Pulmonary artery endothelial cell (primary cell): ENCODE measurements at places on chromosomes 2 and 18. TPM values are rescaled to one million over a fixed set of nuclear protein-coding genes. Genes with fewer than 3 reads are reported as not detected.

Gene SERPINB2
- total RNA-seq = 0.71 and 1.1 TPM in 2 replicates

Gene FAM237A
- not detected in 2 replicates for total RNA-seq

DNA sequence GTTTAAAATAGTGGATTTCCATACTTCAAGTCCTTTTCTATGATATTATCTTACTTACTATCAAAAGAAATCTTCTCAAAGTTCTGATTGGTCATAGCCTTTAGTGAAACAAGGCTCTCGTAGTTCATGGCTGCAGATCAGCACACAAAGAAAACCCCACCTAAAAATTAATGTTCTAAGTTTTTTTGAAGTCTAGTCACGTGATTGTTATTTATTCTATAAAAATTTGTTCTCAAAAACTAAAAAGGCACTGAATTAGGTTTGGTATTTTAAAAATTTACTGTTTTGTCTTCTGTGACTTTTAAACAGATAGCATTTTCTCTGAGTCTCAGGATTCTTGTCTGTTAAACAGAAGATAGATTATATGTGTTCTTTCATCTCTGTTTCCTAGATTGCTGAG, 122.4 kb downstream of the KCNH7 start:
- no peak for DNase-seq

DNA sequence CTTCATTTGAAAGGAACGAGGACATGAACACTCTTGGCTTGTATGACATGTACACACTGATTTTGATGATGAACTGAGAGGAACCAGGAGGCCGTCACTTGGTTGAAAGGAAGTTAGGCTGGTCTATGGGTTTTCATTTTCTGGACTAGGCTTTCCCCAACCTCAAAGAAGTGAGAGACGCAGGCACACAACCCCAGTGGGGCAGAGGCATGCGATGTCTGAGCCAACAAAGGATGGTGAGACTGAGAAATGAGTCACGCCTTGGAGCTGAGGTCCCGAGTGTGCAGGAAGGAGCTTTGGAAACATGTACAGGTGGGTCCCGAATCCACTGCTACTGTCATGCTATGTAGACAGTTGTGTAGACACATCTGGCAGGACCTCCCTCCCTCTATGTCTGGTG, 24.1 kb downstream of the SIGLEC15 start:
- DNase-seq = no peak

DNA sequence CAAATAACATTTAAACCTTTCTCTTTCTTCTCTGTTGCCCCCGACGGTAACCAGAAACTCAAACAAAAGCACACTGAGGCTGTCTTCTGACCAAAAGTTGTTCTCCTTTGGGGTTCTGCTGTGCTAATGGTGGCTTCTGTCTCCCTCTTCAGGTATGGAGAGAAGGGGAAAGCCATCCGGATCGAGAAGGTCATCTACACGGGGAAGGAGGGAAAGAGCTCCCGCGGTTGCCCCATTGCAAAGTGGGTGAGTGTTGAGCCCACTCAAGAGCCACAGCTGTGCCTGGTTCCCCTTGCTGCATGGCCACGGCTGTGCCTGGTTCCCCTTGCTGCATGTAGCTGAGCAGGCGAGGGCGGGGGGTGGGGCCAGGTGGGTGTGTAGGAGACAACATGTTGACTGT, 67.4 kb downstream of the BOLA3 start:
- no peak for DNase-seq
